ENCODE measurements at places on chromosomes 7 and 10.
A peak's percentile ranks its signal among the peaks of the same experiment; 100 is the strongest.

DNA sequence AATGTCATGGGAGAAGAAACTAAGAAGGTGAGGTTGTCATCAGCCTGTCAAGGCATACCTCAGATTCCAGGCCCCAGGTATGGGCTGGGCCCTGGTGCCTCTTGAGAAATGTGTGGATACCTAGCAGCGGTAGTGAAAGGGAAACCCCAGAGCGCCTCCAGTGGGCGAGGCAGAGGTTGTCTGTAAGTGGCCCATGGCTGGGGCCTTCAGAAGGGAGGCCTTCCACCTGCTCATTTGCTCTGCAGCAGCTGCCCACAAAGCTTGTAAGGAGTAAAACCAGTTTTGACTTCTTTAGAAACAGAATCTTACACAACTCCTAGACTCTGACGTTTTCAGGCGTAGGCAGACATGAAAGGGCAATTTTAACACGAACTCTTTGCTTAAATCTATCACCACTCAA, 509.9 kb downstream of the PARD3 start:
- DNase-seq, result no peak

DNA sequence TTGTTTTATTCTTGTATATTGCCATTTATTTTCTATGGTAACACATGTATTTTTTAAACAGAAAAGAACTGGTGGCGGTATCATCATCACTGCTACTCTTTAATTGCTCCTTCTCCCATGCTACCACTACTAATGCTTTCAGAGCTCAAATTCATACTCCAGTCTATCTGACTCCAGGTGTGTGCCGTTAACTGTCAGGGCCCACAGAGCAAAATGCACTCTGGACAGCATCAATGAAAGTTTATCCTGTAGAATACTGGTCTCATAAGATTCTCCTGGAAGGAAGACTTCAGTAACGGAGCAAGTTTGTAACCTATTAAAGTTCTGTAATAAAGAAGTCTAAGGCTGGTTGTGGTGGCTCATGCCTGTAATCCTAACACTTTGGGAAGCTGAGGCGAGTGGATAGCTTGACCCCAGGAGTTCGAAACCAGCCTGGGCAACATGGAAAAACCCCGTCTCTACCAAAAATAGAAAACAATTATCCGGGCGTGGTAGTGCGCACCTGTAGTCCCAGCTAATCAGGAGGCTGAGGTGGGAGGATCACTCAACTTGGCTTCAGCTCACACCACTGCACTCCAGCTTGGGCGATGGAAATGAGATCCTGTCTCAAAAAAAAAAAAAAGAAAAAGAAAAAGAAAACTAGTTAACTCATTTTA, 18.4 kb downstream of the ZNRF2 start:
- no peak for DNase-seq

GRCh38 chr10:93379731-93380575, 102.2 kb downstream of the MYOF start:
- DNase-seq, result no peak

DNA sequence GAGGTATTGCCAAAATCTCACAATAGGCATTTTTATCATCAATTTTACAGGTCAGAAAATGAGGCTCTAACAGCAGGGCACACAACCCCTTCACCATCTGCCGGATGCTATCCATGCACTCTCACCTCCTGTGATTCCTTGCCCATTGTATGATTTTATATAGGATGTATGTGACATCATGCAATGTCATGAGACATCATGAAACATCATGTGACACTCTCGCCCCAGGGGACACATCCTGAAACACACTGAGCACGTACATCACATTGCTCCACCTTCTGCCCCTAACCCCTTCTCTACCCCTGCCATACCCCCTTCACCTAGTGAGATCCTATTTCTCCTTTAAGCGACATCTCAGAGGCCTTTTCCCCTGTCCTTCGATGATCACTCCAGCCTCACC, 189.4 kb downstream of the FRMD4A start:
- DNase-seq, result no peak

DNA sequence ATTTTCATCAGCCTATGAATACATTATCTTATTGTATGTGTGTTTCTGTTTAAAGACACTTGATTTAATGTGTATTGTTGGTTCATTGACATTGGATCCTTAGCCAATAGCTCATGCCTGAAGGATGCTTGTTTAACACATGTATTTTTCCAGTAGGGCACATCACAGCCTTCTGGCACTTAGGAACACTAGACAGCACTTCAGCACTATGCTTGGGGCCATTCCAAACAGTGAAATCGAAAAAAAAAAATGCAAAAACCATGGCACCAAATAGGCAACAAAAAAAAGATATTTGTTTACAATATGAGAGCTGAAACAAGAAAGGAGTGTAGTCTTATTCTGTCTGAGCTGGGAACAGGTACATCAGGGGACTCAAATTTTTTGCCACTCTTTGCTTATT, 262.8 kb downstream of the SLC25A13 start:
- DNase-seq, result no peak

DNA sequence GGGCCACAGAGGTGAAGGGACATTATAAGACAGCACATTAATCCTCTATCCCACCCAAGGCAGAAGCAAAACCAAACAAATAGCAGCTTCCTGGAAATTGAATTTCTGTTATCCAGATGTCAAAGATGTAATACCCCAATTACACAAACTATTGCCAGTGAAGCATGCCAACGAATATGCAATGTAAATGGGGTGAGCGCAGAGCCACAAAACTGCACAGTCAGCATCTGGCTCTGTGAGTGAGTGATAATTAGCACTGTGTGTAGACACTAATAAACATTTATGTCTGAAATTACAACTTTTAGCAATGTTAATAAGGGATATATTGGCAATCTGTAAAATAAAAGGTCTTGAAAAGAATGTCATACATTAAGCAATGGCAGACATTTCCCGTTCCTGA, 3.2 kb downstream of the BEND7 start:
- no peak for DNase-seq

- DNase-seq, result no peak
Observed at GRCh38 chr7:85529831-85530230, 343.0 kb upstream of the SEMA3D start.

- DNase-seq, result no peak
Observed at GRCh38 chr7:107813524-107813923, 10.5 kb upstream of the SLC26A3 start.

- no peak for DNase-seq
Observed at GRCh38 chr7:52669031-52669430, 366.4 kb upstream of the POM121L12 start.

- DNase-seq, result no peak
Observed at GRCh38 chr10:3472287-3473051, 299.9 kb upstream of the PITRM1 start.

DNA sequence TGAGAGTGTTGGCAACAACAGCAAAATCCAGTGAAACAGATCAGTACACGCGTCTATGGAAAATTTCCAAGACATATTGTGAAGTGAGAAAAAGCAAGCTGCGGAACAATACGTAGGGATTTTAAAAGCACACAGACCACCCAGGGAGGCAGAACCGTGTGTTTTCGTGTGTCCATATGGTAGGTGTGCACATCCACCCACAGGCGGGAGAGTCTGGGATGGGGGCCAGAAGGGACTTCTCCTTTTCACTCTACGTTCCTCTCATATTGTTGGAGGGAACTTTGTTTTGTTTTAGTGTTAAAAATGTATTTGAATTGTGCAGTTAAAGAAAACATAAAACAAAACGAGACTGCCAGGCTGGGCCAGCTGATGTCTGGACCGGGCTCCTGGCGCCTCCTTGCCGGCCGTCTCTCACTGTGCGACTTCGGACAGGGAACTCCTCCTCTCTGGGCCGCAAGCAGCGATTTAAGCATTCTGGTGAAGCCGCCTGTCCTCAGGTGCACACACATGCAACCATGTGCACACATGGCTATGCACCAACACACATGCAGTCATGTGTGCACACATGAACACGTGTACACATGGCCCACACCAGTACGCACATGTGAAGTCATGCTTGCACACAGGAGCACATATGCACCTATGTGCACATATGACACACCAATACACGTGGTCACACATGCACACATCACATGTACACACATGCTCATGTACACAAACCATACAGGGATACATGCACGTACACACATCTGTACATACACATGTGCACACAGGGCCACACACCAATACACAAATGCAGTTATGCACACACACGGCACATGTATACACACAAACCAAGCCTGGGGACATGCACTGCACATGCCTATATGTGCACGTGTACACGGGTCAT, 141.1 kb downstream of the ELFN1 start:
- no peak for DNase-seq

DNA sequence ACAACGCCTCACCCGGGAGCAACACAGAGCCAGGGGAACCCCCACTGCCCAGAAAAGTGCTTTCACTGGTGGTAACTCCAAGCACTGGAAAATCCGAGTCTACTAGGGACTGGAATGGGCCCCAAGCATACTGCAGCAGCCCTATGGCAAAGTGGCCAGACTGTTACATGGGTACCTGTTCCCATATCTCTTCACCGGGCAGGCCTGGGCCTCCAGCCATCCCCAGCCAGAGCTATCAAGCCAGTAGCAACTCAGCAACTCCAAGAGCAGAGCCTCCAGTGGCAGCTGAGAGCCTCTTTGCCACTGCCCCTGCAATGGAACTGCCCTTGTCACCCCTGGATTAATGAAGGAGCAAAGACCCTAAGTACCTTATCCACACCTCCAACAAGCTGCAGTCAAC, 73.5 kb downstream of the HBP1 start:
- no peak for DNase-seq

DNA sequence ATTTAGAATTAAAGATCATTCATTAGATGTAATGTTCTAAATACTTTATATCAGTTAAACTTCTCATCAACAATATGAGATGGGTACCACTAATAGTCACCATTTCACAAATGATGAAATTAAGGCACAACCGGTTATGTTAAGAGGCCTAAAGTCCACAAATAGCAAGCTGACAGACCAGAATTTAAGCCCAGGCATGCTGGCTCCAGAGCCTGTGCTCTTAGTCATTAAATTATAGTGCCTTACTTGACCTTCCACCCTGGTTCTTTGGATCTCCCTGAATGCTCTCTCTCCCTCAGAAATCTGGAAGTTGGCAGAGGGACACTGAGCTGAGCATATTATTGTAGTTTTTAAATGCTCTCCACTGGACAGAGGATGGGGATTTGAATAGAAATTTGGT, 3.6 kb downstream of the LIPN start:
- DNase-seq, result no peak

GRCh38 chr10:77391605-77392235, 245.9 kb downstream of the KCNMA1 start:
- peak; percentile 74 for DNase-seq

DNA sequence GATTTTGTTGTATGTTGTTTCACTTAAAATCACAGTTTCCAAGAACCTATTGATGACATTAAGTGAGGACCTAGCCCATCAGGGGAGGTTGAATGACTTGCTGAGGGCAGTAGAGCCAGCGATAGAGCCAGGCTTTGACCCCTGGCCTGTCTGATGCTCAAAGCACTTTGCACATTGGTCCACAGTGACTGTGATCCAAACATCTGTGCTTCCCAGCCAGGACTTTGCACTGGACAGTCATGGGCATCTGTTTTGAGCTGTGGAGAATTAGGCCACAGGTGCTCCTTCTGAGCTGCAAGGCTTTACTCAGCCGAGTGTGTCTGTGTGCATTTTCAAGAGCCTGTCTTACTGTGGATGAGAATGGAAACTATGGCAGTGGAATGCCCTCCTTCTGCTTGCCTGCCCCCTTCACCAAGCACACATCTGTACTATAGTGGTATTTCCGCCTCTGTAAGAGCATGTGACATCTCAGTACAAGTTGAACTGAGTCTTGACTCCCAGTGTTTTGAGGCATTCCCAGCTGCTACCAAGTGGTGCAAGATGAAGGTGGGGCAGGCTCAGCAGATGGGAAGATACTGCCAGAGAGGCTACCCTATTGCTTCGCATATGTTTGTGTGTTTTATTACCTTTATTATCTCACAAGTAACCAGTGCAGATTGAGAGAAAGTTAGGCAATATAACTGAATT, 72.7 kb upstream of the AOAH start:
- DNase-seq, result no peak

- DNase-seq, result no peak
Observed at GRCh38 chr10:124650820-124651401, 93.3 kb downstream of the FAM53B start.

DNA sequence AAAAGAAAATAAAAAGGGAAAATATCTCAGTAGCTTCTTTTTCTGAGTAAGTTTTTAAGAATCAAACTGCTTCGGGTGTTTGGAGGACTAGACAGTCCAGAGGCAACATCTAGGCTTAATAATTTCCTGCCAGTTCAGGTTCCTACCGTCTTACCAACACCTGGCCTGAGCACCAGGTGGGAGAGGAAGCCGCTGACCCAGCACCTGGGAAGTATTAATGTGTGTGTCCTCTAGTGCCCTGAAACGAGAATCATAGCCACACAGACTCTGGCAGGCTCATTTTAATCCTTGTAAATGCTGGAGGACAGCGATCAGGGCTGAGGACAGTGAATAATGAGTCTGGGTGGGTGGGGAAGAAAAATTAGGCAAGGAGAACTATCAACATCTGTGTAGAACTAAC, 137.4 kb downstream of the ZNF438 start:
- DNase-seq, result no peak

GRCh38 chr7:72435925-72436480, 23.9 kb upstream of the CALN1 start:
- no peak for DNase-seq

GRCh38 chr7:154757756-154758155, 245.2 kb downstream of the PAXIP1 start:
- DNase-seq, result no peak

GRCh38 chr10:36559412-36560400, 565.7 kb upstream of the ANKRD30A start:
- DNase-seq, result no peak
